Kasumi-1 (cell line): ENCODE measurements at places on chromosomes 7 and 10.

DNA sequence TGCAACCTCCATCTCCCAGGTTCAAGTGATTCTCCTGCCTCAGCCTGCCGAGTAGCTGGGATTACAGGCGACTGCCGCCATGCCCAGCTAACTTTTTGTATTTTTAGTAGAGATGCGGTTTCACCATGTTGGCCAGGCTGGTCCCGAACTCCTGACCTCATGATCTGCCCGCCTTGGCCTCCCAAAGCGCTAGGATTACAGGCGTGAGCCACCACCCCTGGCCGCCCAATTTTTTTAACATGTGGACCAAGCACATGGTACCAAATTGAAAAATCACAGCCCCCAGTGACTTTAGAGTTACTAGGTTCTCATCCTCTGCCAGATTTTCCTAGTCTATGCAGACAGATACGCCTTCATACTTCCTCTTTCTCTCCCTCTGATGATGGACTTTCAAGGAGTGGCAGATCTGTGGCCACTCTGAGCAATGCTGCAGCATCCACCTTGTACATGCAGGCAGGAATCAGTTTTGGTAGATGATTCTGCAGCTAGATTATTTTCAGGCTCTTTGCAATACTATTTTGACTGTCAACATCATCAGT, 34.0 kb upstream of the EZH2 start:
- DNase-seq: no peak

DNA sequence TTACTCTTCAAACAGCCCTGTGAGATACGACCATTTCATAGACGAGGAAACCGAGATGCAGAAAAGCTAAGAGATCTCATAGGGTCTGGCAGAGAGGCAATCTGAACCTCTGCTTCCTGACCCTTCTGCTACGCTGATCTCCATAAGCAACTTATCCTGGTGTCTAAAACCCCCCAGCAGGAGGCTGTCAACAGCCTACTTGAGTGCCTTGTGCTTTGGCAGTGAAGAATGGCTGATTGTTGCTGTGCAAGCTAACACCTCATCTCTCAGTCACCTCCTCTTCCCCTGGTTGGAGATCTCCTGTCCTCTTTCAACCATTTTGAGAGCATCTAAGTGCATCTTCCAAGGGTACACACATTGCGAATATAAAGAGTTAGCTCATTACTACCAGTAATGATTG, 86.2 kb downstream of the AOAH start:
- no peak for DNase-seq

GRCh38 chr7:134613623-134614347, 32.9 kb upstream of the BPGM start:
- no peak for DNase-seq

DNA sequence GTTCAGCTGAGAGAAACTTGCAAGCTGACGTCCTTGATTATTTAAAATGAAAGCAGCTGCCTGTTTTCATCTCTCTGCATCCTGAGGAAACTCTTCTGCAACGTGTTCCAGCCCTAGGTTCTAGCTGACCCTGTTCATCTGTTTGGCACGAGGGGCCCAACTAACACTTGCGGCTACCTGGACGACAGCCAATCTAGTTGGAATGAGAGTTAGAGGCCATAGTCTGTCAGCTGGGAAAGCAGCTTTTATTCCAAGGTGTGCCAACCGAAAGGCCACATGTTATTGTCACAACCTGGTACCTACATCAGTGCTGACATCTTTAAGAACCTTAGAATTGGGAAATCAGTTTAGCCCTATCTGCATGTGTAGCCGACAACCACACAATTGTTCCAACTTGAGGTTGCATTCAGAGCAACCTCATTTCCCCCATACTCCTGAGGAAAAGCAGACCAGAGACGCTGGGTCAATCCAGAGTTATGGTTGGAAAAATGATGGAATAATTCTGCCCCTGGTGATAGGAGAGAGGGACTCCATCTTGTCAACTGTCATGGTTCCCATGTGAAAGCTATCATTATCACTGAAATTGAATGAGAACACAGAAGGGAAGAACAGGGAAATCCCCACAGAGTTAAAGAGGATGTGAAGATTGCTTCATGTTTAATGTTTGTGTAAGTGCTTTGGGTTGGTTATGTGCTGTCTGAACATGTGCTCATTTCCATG, 121.6 kb downstream of the EGFR start:
- no peak for DNase-seq

DNA sequence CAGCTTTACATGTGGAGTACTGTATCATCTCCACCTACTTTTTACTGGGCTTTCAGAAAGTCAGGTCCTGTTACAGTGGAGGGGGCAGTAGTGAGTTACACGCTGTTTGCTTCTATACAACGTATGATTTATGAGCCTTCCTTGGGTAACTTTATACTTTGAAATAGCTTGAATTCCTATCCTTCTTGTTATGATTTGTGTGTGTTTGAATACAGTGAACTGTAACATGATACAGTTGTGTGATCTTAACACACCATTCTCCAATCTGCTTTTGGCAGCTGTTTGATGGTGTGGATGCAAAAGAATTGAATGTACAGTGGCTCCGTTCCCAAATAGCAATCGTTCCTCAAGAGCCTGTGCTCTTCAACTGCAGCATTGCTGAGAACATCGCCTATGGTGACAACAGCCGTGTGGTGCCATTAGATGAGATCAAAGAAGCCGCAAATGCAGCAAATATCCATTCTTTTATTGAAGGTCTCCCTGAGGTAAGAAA, 41.7 kb downstream of the SP8 start:
- DNase-seq: no peak

DNA sequence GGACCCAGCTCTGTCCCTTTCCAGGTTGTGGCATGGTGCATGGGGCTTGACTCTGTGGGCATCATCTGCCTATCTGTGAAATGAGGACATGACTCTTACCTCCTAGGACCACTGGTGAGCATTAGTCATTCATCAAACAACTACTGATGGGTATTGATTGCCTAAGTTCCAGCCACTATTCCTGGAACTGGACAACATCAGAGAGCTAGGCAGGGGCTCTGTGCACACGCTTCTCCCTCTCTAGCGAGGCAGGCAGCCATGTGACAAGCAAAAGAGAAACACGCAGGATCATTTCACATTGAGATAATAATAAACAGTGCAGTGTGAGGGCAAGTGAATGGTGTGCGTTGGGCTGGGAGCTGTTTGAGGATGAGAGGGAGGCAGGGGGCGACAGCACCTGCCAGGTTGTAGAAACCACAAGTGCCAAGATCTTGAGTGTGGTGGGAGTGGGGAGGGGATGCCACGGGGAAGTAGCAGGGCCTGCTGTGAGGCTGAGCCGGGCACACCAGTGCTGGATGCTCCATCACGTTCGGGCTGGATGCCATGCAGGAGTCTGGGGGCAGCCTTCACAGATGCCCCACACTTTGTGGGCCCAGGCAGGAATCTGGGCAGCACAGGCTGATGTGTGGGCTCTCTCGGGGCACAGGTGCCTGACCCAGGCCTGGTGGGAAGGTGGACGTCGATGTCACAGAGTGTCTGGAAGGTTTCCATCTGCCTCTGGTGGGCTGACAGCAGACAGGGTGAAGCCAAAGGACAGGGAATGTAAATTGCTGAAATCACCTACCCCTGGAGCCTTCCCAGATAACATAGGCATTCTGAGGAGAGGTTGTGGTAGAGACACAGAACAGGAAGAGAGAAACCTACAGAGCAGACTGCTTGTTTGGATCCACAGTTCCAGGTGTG, 405.5 kb downstream of the RPS24 start:
- no peak for DNase-seq

DNA sequence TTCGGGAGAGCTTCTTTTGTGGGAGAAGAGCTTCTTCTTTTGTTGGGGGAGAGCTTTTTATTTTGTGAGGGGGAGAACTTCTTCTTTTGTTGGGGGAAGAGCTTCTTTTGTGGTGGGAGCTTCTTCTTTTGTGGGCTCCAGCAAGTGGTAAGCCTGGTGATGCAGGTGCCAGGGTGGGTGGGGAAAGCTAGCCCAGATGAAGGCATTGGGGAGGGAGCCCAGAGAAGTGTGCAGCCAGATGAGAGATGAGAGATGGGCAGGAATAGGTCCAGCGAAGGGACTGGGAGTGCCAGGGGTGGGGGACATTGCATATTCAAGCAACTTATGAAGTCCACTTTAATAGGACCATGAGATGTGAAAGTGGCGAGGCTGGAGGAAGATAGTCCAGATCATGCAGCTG, 9.7 kb downstream of the ADRA2A start:
- peak; percentile 48 for DNase-seq

DNA sequence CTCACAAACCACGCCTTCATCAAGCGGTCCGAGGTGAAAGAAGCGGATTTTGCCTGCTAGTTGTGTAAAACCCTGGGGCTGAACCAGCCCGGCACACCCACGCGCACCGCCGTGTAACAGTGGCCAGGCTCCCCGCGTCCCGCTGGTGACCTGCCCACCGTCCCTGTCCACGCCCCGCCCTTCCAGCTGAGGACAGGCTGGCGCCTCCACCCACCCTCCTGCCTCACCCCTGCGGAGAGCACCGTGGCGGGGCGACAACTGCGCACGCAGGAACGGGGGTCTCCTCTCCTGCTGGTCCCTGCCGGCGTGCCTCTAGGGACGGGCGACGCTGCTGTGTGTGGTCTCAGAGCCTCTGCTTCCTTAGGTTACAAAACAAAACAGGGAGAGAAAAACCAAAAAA, 16.9 kb upstream of the TSPAN33 start:
- no peak for DNase-seq

GRCh38 chr10:88156341-88156740, 292.9 kb downstream of the PTEN start:
- DNase-seq: no peak

- DNase-seq: no peak
Observed at GRCh38 chr7:128747327-128748079, 8.3 kb downstream of the CALU start.

GRCh38 chr10:10475812-10476211, 541.9 kb upstream of the CELF2 start:
- no peak for DNase-seq

DNA sequence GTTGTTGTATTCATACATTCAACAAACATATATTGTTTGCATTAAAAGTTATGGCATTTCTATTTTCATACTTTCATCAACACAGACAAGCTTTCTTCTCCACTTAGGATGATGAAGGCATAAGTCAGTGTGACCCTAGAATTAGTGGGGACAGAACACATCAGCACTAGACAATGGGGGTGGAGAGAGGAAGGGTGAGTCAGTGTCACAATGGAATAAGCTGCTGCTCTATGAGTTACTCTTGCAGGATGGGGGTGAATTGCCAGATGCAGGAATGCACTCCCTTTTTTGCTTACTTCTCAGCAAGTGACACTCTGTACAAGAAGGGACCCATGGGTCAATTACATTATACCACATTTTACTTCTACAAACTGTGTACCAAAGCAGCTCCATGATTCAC, 74.0 kb downstream of the DGKI start:
- no peak for DNase-seq

GRCh38 chr7:31466036-31466435, 47.9 kb upstream of the ITPRID1 start:
- no peak for DNase-seq

DNA sequence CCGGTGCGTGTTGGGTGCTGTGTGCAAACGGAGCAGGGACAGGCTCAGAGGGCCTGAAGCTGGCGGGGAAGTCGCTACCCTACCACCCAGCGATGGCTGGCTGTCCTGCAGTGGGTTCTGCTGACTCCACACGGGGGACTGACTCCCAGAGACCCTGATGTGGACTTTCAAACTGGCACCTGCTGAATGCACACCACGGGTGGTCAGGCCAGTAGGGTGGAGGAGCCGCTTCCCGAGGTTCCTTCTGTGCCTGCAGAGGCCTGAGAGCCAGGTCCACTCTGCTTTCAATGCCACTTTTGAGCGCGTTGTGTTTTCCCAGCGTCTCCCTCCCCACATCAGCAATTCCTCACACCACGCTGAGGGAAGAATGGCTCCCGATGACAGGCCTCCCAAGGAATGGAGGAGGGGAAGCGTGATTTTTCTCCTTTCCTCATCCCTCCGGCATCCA, 135.3 kb downstream of the ADARB2 start:
- DNase-seq: no peak
